Stimulated activated CD8-positive, alpha-beta memory T cell treated with anti-CD3 and anti-CD28 coated beads, Interleukin-4, amount 100 ng/mL, for 1 hour (primary cell): ENCODE measurements at places on chromosomes 16 and 17.

DNA sequence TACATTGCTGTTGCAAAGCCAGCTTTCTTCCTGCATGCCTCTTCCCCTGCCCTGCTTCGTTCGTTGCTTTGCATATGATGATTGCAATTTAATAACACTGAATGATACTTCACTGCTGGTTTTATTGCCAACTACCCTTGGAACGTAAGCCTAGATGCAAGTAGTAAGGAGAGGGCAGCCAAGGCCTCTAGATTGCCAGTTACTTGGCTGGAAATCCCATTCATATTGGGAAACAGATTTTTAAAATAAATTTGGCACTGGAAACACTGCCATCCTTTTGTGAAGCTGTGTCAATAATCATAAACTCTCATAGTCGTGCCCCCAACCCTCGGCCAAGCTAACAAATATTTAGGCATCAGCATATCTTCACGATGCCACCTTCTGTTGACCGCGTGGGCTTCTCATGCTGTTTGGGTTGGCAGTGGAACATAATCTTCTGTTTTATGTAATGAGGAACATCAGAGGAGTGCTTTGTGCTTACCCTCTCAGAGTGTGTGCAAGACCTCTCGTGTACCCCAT is 86.5 kb downstream of the MAP2K6 start:
- DNase-seq = no peak

DNA sequence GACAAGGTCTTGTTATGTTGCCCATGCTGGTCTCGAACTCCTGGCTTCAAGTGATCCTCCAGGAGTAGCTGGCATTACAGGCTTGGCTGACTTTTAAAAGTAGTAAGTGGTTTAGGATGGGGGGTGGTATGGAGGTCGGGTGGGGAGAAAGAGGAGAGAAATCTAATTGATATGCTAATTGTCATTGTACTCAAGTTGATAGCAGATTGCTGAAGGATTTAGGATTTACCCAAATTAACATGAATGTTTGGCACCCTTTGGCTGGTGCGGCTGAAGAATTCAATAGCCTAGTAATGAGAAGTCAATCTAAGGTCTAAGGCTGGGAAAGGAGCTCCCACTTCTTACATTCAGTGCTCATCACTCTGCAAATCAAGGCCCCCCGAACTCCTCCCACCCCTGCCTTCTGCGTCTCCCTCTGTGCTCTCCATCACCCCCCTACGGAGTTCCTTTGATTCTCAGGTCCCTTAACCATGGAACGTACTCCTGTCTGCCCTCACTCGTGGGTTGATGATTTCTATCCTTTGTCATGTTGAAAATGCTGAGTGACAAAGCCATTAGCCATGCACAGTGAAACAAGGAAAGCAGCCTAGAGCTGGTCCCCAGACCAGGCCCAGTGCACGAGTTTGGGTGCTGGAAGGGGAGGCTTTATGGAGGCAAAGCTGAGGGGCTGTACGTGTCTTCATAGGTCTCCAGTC is 17.3 kb downstream of the CDH13 start:
- no peak for DNase-seq

DNA sequence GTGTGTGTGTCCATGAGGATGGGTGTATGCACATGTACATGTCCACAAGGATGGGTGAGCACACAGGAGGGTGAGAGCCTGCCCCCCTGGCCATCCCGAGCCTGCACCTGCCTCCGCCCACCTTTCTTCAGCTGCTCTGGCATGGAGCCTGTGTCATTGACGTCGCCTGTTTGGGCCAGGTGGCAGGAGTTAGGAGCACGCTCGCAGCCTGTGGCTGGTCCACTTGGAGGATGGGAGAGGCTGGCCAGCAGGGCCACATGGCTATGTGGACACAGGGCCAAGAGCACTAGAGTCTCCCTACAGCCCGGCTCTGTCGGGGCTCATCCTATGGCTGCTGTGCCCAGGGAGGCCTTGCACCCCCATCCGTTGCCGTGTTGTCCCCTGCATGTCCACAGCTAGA is 21.4 kb downstream of the BAHCC1 start:
- DNase-seq = no peak

DNA sequence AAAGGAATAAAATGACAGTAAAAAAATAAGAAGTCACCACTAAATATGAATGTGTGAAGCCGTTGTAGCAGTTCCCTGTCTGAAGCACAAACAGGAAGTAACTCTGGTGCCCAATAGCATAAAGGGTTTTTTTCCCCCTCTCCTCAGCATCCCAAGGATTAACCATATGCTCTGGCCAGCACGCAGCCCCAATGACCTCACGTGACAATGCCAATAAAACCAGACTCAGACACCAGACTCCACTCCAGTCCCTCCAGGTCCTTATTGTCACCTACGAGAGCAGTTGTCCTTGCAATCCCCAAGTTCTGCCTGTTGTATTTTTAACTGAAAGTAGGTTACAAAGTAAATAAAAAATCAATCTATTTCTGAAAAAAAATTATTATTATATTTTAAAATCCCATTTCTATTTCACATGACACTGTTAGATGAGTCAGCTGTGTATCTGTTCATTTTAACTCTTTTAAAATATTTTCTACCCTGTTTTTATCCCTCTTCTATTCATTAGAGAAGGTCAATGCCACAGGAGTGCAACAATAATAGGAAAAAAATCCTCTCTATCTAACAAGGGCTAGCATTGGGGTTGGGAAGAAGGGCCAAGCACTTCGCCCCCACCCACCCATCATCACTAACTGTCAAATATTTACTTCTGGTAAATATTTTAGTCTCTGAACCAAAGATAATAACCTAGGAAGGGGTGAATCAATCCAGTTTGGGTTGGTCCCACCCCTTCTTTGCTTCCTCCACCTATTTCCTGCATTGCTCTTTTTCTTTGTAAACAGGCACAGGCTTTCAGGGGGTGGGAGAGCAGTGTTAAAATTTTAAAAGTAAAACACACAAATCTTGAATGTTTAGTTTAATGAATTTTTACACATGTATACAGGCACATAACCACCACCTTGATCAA is 6.6 kb downstream of the PRAC1 start:
- no peak for DNase-seq

GRCh38 chr16:1584926-1585484 is 26.9 kb downstream of the IFT140 start:
- no peak for DNase-seq

GRCh38 chr17:39555368-39555767 is 52.4 kb downstream of the NEUROD2 start:
- DNase-seq = no peak

- no peak for DNase-seq
Measured at GRCh38 chr17:10471858-10472257, 2.5 kb upstream of the MYH4 start.

- no peak for DNase-seq
Measured at GRCh38 chr17:7912927-7913524, 3.1 kb downstream of the RNF227 start.

DNA sequence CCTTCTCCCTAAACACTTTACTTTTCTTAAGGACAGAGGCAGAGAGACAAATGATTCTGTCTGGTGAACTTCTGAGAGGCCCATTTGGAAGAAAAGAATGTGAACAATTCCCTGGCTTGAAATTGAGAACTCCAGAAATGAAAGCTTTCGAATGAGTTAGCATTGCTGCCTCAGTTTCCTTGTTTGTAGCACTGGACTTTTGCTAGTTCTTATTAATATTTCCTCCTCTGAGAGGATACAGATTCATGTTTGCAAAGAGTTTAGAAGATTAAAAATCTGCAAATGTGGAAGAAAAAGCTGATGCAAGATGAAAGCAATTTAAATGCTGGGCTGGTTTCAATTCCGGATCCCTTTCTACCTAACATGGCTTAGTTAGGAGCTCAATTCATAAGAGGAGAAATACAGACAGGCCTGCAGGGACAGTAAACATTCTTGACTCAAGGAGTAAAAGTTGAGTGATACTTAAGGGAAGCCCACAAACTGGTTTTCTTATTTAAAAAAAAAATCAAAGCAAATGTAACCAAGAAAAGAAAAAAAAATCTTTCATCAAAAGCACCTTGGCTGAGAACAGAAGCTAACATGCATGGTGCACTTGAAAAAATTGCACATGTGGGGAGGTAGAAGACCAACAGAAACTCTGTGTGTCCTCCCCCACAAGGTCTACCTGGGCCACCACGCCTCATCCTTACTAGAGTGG is 27.1 kb downstream of the HNF1B start:
- no peak for DNase-seq

- DNase-seq = no peak
Measured at GRCh38 chr17:32946375-32947135, 18.6 kb downstream of the TMEM98 start.

DNA sequence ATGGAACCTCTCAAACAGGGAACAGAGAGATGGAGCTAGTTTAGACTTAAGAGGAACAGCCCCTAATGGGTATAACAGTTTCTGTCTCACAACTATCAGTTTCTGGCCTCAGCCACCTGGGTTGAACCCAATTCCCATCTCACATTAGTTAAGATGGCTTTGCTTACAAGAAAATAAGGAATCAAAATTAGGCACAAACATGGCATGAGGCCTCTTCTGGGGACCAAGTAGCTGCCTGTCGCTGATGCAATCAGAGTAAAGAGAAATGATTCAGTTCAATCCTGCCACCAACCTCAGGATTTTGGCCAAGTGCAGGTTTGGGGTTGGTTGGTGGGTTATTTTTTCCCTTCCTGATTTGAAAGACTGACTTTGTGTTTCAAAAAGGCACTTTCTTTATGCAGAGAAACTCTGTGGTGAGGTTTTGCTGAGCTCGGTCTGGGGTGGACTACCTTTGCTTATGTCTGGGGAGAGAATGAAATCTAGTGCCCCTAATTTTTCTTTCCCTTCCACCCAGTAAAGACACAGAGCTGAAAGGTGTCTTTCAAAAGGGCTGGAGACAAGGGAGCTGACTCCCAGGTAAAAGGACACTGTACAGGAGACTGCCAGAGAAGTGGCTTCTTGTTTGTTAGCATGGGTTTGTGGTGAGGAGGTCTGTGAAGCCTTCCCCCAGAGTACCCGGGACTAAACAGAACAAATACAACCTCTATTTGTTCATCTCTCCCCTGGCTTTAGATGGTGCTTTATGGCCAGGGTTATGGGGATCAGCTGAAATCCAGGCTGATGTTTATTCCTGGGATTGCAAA is 44.8 kb upstream of the NFAT5 start:
- DNase-seq = no peak

DNA sequence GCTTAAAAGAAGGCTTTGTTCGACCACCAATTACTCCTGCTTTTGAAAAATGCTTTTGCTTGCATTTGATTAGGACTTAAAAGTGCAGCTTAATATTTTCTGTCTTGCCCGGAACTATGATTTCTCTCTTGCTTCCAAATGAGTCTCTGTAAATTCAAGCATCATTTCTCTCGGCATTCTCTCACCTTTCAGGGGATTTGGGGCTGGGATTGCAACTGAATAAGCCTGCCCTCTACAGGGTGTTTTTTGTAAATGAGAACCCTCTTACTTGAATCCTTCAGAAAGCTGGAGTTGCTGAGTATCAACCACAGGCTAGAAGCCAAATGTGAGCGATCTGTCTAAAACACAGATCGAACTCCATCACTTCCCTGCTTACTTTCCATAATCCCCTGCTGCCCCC is 234.6 kb downstream of the TMEM114 start:
- DNase-seq = no peak

DNA sequence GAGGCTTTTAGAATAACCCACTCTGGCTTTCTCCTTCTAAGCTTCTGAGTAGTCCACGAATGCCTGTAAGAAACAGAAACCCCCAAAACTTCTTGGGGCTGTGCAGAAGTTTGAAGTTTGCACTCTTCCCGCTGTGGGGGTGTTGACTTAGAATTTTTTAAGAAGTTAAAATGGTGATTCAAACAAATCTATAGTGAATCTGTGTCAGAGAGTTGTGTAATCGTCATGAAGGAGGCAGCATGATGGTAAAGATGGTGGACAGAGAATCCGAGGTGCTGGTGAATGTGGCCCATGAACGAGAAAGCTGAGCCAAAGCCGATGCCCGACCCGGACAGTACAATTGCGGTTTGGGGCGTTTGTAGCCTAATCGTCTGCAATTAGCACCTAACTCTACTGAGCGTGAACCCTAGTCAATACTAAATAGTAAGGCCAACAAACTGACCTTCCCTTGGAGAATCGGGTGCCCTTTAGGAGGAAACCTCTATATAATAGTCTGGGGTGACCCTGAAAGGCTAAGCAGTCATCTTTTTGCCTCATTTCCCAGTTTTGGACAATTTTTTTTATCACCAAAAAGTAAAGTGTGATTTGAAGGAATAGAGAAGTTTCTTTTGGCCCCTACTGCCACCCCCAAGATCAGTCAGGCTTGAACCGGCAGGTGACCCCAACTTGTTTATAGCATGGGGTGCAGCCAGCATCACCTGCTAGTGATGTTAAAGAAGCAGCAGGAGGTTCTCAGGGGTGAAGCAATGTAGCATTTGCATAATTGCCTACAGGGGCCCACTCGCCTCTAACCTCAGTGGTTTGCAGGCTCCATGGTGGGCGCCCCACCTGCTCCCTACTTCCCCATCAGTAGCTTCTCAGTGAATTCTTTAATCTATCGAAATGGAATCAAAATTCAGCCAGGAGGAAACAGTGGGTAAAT is 11.2 kb downstream of the IRF8 start:
- no peak for DNase-seq

DNA sequence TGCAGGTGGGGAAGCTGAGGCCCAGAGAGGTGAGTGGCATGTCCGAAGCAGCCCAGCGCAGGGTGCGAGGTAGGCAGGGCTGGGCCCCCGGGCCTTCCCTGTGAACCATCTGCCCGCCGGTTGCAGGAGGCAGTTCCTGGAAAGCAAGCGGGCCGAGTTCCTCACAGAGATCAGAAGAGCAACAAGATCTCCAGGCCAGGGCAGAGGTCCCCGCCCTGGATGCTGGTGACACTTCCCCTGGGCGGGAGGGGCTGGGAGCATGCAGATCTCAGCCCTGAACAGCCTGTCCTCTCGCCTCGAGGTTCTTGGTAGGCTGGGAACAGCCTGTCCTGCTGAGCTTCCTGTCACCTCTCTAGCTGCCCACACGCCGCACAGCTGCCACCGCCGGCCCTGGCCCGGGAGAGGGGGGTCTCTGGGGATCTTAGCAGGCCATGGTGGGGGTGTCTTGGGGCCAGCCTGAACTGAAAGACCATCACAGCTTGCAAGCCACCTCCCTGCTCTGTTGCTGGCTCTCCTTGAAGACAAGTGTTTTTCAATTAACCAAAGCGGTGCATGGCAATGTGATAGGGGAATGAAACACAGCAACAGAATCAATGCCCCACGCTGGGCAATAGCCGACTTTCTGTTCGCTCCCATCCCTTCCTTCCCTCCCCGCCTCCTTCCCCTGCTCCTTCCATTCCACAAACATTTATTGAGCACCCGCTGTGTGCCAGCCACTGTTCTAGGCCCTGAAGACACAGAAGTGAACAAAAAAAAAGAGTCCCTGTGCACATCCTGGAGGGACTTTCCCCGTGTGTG is 31.7 kb downstream of the SOCS1 start:
- DNase-seq = peak; percentile 31
